A549 treated with RU486 at 1 μM for 4 hours (cell line): ENCODE measurements at places on chromosomes 4 and X. TPM values are rescaled to one million over a fixed set of nuclear protein-coding genes. Genes with fewer than 3 reads are reported as not detected.

The BEX1 gene
- not detected in 5 replicates for total RNA-seq

The RBMXL3 gene
- not detected in 5 replicates for total RNA-seq

The RTL5 gene
- total RNA-seq, result 1.9 to 2.9 TPM (median 2.4 TPM) in 5 replicates

The GAGE12E gene
- total RNA-seq, result not detected in 5 replicates

The G6PD gene
- total RNA-seq, result 1,384 to 1,559 TPM (median 1,513 TPM) in 5 replicates

The PFKFB1 gene
- total RNA-seq, result 0.10 TPM in 1 of 5 replicates, not detected in the others

The KDR gene
- total RNA-seq, result not detected in 5 replicates

The UBA6 gene
- 11.6 to 25.8 TPM (median 16.1 TPM) in 5 replicates for total RNA-seq

The UCHL1 gene
- 927 to 1,032 TPM (median 975 TPM) in 5 replicates for total RNA-seq

The REPS2 gene
- total RNA-seq, result 0.32 to 0.80 TPM (median 0.56 TPM) in 5 replicates

The NPNT gene
- total RNA-seq, result 0.18 to 0.46 TPM (median 0.40 TPM) in 5 replicates
